ENCODE measurements at places on chromosomes 7 and 10. TPM values are rescaled to one million over a fixed set of nuclear protein-coding genes. Genes with fewer than 3 reads are reported as not detected.
A peak's percentile ranks its signal among the peaks of the same experiment; 100 is the strongest.

- DNase-seq = no peak
- H3K27me3 ChIP-seq = no peaks in the 10 kb centered on the region
- H3K4me3 ChIP-seq = no peak overlapping the region
- H3K4me1 ChIP-seq = peaks cover 48% of the 10 kb centered on the region
- H3K27ac ChIP-seq = no peak overlapping the region
- peaks cover 2% of the 10 kb centered on the region for H3K36me3 ChIP-seq
Measured at GRCh38 chr7:129843365-129843898, 109.3 kb downstream of the UBE2H start.

GRCh38 chr10:36126076-36126475 lies 484.0 kb upstream of the FZD8 start:
- no peaks in the 10 kb centered on the region for H3K27me3 ChIP-seq
- DNase-seq = no peak
- no peak overlapping the region for H3K27ac ChIP-seq
- no peaks in the 10 kb centered on the region for H3K36me3 ChIP-seq
- no peaks in the 10 kb centered on the region for H3K4me1 ChIP-seq

GRCh38 chr10:10870523-10871241 lies 147.0 kb upstream of the CELF2 start:
- DNase-seq = no peak
- H3K4me3 ChIP-seq = no peak overlapping the region
- H3K36me3 ChIP-seq = no peaks in the 10 kb centered on the region
- H3K27me3 ChIP-seq = no peaks in the 10 kb centered on the region

DNA sequence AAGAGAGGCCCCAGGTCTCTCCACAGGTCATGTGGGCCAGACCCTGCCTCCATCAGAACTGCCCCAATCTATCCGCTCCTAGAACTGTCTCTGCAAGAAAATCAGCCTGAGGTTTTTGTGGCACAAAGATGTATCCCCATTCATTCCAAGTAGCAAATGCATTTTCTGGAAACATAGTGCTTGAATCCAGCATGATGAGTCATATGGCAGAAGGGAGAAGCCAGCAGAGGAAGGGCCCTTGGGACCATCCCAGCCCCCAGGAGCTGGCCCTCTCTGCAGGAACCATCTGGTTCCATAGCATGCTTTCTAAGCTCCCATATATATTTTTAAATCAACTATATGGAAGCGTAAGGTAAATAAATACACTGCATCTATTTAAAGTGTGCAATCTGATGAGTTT lies 563.2 kb downstream of the GALNT17 start:
- no peaks in the 10 kb centered on the region for H3K4me1 ChIP-seq
- DNase-seq = no peak
- no peaks in the 10 kb centered on the region for H3K27me3 ChIP-seq
- no peak overlapping the region for H3K27ac ChIP-seq
- H3K4me3 ChIP-seq = no peak overlapping the region

DNA sequence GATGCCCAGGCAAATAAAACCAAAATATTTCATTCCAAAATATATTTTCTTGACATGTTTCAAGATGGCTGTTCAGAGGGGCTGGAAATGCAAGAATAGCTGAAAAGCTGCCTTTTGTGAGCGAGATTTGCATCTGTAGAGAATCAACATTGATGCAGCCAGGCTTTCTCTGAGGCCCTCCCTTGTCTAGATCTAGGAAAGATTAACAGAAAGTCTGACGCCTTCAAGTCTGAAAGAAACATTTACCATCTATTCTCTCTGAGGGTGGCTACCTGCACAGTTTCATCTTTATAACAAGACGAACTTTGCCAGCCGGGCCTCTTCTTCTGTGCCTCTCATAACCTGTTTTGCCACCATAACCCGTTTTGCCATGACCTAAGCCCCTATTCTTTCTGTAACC lies 170.2 kb downstream of the AKR1D1 start:
- no peak overlapping the region for H3K4me3 ChIP-seq
- H3K36me3 ChIP-seq = no peaks in the 10 kb centered on the region
- no peak overlapping the region for H3K27ac ChIP-seq
- no peaks in the 10 kb centered on the region for H3K4me1 ChIP-seq

Gene DYDC2
- not detected for total RNA-seq

Gene THSD7A
- total RNA-seq = 2.8 TPM

Gene COBL
- 44.0 TPM for total RNA-seq

- peaks cover 6% of the 10 kb centered on the region for H3K4me1 ChIP-seq
- no peak overlapping the region for H3K27ac ChIP-seq
- no peak for DNase-seq
- H3K36me3 ChIP-seq = no peaks in the 10 kb centered on the region
- H3K4me3 ChIP-seq = no peak overlapping the region
Measured at GRCh38 chr10:23702977-23703414, 264.1 kb downstream of the OTUD1 start.

- no peak overlapping the region for H3K4me3 ChIP-seq
- H3K36me3 ChIP-seq = no peaks in the 10 kb centered on the region
- no peaks in the 10 kb centered on the region for H3K4me1 ChIP-seq
- H3K27ac ChIP-seq = no peak overlapping the region
- DNase-seq = peak; percentile 68
- H3K27me3 ChIP-seq = no peaks in the 10 kb centered on the region
Measured at GRCh38 chr10:6347391-6347951, 144.7 kb downstream of the PFKFB3 start.

Gene POLR3A
- total RNA-seq = 9.9 TPM

- no peak overlapping the region for H3K4me3 ChIP-seq
- H3K27ac ChIP-seq = no peak overlapping the region
- no peaks in the 10 kb centered on the region for H3K4me1 ChIP-seq
- H3K27me3 ChIP-seq = no peaks in the 10 kb centered on the region
- peaks cover 3% of the 10 kb centered on the region for H3K36me3 ChIP-seq
Measured at GRCh38 chr10:24622781-24623301, 100.8 kb downstream of the ARHGAP21 start.
